ENCODE measurements at places on chromosomes 7 and 10.

GRCh38 chr10:112701878-112702255 lies 248.2 kb upstream of the TCF7L2 start:
- no peak for DNase-seq

- no peak for DNase-seq
These were observed 31.0 kb upstream of the ELFN1 start for GRCh38 chr7:1639071-1639470.

- no peak for DNase-seq
These were observed 8.8 kb upstream of the CLDN3 start for GRCh38 chr7:73778801-73779389.

DNA sequence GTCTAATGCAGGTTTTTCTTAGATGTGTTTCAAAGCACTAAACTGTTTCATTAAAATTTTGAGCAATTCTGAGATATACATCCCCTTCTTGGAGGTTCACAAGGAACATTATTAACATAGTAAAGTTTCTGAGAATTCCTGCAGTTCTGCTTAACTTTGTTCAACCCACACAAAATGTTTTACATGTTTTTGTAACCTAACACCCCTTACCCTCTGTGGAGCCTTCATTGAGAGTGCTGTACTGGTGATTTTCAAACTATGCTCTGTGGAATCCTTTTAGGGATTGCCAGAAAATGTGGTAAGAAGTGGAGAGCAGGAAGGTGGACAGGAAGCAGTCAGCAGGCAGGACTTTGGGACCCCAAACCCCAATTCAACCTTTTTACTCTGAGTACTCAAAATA lies 53.6 kb upstream of the ABCB5 start:
- DNase-seq: no peak

GRCh38 chr10:125757742-125758141 lies 17.9 kb downstream of the MMP21 start:
- DNase-seq: no peak

GRCh38 chr10:58385784-58386112 lies 538 bp downstream of the TFAM start:
- peak; percentile 54 for DNase-seq

- DNase-seq: no peak
These were observed 387.5 kb downstream of the RPS24 start for GRCh38 chr10:78420946-78421735.

Measured in mesothelial cell of epicardium (in vitro differentiated cells).